ENCODE measurements at places on chromosomes 4 and X. TPM values are rescaled to one million over a fixed set of nuclear protein-coding genes. Genes with fewer than 3 reads are reported as not detected.

Gene FAM149A
- 6.7 TPM for total RNA-seq

Gene TMPRSS11A
- not detected for total RNA-seq

Gene CLIC2
- total RNA-seq = 13.0 TPM

Gene PSAPL1
- 0.12 TPM for total RNA-seq

Gene XIAP
- 22.0 TPM for total RNA-seq

Gene ARMCX1
- 33.4 TPM for total RNA-seq

- no peaks in the 10 kb centered on the region for H3K27me3 ChIP-seq
- DNase-seq = no peak
- no peaks in the 10 kb centered on the region for H3K36me3 ChIP-seq
- no peak overlapping the region for H3K27ac ChIP-seq
- no peaks in the 10 kb centered on the region for H3K4me1 ChIP-seq
- H3K4me3 ChIP-seq = no peak overlapping the region
Observed at GRCh38 chr4:129565214-129565613, 469.3 kb downstream of the C4orf33 start.

DNA sequence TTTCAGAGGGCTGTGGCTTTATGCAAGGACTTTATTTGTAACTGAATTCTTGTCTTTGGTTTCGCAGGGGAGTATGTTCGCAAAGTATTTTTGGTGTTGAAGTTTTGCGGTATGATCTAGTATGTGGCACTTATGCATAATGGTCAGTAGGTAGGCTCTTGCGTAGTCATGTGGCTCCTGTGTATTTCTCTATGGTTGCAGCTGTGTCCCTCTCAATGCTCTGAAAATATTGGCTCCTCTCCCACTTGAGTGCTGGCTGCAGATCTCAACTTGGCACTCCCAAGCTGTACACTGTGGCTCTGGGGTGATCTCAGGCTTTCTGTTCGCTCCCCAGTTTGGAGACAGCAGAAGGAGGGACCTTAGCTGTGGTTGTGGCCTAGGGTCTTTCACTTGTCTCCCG lies 24.8 kb downstream of the ARMCX5 start:
- no peaks in the 10 kb centered on the region for H3K4me1 ChIP-seq
- no peak for DNase-seq
- H3K36me3 ChIP-seq = no peaks in the 10 kb centered on the region
- H3K4me3 ChIP-seq = no peak overlapping the region

DNA sequence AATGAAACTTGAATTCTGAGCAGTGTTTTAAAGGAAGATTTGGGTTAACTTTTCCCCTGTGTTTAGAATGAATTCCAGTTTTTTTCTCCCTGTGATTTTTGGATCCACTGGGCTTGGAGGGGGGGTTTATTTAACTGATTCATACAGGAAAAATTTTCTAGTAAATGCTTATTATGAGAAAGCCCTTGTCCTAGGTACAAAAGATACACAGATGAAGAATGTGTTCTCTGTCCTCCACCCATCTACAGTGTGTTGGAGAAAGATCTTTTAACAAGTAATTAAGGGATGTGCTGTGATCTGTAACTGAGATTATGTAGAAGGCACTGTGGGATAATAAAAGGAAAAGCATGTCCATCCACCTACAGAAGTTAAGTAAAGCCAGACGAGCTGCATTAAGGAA lies 103.9 kb downstream of the STIM2 start:
- DNase-seq = no peak
- H3K36me3 ChIP-seq = no peaks in the 10 kb centered on the region
- no peaks in the 10 kb centered on the region for H3K27me3 ChIP-seq
- H3K4me3 ChIP-seq = no peak overlapping the region

DNA sequence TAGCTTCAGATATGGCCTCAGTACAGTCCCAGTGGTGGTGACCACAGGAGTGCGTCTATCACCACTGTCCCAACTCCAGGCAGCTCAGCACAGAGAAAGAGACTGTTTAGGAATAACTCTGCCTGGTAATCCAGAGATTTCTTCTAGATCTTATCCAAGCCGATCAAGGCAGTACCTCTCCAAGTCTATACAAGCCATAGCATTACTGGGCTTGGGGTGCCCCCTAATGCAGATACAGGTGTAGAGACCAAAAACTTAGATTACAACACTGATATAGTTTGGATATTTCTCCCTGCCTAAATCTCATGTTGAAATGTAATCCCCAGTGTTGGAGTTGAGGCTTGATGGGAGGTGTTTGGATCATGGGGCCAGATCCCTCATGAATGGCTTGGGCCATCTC lies 100.9 kb downstream of the PTCHD1 start:
- no peak for DNase-seq
- H3K27me3 ChIP-seq = no peaks in the 10 kb centered on the region
- no peaks in the 10 kb centered on the region for H3K4me1 ChIP-seq
- H3K27ac ChIP-seq = peak overlapping the region; percentile 56
- H3K36me3 ChIP-seq = no peaks in the 10 kb centered on the region
- no peak overlapping the region for H3K4me3 ChIP-seq

- H3K36me3 ChIP-seq = no peaks in the 10 kb centered on the region
- no peak overlapping the region for H3K27ac ChIP-seq
- H3K4me1 ChIP-seq = no peaks in the 10 kb centered on the region
- no peaks in the 10 kb centered on the region for H3K27me3 ChIP-seq
Observed at GRCh38 chr4:176745902-176746301, 46.8 kb downstream of the VEGFC start.

GRCh38 chrX:74514384-74514783 lies 93.1 kb downstream of the SLC16A2 start:
- no peak overlapping the region for H3K4me3 ChIP-seq
- peak; percentile 56 for DNase-seq
- H3K27me3 ChIP-seq = no peaks in the 10 kb centered on the region
- no peaks in the 10 kb centered on the region for H3K4me1 ChIP-seq

- no peak for DNase-seq
- no peaks in the 10 kb centered on the region for H3K27me3 ChIP-seq
- no peaks in the 10 kb centered on the region for H3K36me3 ChIP-seq
- H3K27ac ChIP-seq = no peak overlapping the region
Observed at GRCh38 chrX:3177851-3178250, 136.6 kb downstream of the ARSF start.

DNA sequence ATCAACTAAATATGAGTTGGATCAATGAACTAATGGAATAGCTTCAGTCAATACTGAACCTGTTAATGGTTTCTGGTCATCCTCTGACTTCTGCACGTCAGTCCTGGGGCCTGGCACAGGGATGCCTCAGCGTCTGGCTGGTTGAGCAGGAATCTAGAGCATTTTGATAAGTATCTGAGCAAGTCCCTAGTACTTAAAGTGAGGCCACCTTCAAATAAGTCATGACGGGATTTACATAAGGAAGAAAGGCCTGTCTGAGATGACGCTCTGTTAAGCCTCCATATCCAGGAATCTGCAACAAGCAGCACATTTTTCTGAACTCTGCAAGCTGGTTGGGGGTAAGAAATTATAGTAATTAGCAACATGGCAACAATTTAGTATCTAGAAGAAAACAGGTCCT lies 83.2 kb upstream of the TBC1D9 start:
- DNase-seq = no peak
- H3K27me3 ChIP-seq = no peaks in the 10 kb centered on the region
- no peak overlapping the region for H3K27ac ChIP-seq
- H3K4me1 ChIP-seq = no peaks in the 10 kb centered on the region

DNA sequence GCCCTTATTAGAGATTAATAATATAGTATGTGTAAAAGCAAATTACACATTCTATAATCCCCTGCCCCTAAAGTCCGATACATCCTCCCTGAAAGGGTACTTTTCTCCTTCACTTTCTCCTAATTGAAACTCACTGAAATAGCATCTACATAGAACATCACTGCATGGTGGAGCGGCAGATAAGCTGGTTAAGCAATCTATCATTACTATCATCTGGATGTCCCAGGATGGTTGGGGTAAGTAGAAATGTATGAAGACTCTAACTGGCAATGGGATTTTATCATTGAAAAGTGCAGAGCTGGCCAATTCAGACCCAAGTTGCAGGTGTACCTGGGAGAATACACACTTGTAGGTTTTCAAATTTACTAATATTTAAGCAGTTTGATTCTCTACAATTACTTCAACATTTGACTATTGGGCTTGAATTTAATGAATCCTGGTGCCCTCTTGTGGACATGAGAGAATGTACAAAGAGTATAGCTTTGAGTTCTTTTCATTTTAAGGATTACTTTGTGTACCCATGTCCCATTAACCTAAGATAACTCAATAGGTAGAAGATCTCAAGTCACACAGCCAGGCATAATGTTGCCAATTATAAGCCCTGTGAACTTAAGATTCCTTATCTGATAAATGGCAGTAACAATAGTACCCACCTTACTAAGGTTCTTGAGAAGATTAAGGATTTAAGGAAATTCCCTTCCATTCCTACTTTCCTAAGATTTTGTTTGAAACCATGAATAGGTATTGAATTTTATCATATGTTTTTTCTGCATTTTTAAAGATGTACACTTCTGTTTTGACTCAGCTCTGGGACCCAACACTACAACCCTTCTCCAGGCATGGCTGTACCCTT lies 69.8 kb downstream of the SHROOM3 start:
- H3K27ac ChIP-seq = no peak overlapping the region
- H3K4me3 ChIP-seq = no peak overlapping the region
- H3K36me3 ChIP-seq = no peaks in the 10 kb centered on the region
- H3K27me3 ChIP-seq = no peaks in the 10 kb centered on the region
- H3K4me1 ChIP-seq = no peaks in the 10 kb centered on the region

DNA sequence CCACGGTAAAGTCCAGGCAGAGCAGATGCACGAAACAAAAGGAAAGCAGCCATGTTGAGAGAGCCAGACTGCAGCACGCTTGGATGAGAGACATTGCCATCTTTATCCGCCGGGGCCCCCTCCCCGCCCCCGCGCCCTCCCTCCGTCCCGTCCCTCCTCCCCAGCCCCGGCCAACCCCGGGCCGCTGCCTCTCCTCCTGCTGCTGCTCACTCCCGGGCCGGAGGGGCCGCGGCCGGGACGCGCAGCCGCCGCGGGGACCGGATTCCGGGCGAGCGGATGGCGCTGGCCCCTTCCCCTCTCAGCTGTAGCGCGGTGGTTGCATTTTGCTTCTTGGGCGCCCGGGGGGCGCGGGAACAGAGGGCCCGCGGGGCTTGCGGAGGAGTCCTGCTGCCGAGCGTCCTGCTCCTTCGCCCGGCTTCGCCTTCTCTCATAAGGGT lies 542 bp downstream of the RNF150 start:
- H3K36me3 ChIP-seq = no peaks in the 10 kb centered on the region
- H3K4me1 ChIP-seq = no peaks in the 10 kb centered on the region
- H3K27me3 ChIP-seq = no peaks in the 10 kb centered on the region
- peak overlapping the region; percentile 84 for H3K4me3 ChIP-seq
- no peak for DNase-seq
